ENCODE measurements at places on chromosomes 7 and 10.

GRCh38 chr7:41002741-41003610 lies 699.9 kb downstream of the INHBA start:
- DNase-seq: peak; percentile 48

DNA sequence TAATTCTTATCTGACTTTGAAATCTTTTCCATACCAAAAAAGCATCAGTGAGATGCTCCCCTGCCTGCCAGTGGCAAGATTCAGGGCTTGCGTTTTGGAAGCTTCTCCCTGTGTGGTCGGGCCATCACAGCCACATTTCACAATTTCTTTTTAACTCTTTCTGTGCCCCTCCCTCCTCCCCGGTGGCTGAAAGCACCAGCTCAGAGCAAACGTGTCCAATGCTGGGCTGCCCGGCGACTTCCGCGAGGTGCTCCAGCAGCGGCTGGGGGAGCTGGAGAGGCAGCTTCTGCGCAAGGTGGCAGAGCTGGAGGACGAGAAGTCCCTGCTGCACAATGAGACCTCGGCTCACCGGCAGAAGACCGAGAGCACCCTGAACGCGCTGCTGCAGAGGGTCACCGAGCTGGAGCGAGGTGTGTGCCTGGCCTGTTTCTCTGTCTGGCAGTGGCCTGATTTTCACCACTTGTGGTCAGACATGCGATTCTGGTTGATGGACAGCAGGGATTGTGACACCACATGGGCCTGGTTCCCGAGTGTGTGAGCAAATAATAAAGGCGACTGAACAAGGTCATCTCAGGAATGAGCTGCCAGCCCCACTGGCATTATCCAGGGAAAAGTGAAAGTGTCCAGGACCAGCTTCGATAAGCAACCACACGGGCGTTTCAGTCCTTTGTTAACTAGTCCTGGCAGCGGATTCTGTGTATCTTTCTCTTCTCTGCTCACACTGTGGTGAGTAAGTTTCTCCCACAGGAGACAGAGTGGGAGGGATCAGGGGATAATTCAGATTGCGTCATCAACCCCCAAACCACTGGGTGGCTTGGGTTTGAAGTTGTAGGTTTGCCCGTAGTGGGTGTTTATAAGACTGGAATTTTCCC lies 2.6 kb downstream of the NPTX2 start:
- DNase-seq: no peak

DNA sequence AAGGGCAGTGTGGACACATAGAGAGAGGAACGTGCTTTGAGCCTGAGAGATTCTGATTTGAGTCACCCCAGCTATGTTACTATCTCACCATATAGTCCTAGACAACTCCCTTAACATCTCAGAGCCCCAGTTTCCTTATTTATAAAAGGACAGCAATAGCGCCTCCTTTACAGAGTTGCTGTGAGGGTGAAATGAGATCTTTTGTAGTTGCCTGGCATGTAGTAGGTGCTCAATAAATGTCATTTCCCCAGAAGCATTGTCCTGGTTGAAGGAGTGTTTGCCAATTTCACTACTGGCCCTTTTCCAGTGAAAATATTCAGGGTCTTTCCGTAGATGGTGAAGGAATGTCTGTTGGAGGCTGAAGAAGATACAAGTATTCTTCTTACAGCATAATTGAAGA lies 51.3 kb upstream of the FAM180A start:
- no peak for DNase-seq

GRCh38 chr10:60042914-60043313 lies 136.6 kb upstream of the CCDC6 start:
- DNase-seq: no peak

GRCh38 chr10:124450012-124450782 lies at the start of gene NKX1-2:
Gene NKX1-2 (minus strand): TSS chr10:124450035. CDS start chr10:124449943, 92 bp downstream.
- no peak for DNase-seq

- peak; percentile 36 for DNase-seq
Measured at GRCh38 chr7:55432939-55433784, 68.0 kb downstream of the LANCL2 start.

DNA sequence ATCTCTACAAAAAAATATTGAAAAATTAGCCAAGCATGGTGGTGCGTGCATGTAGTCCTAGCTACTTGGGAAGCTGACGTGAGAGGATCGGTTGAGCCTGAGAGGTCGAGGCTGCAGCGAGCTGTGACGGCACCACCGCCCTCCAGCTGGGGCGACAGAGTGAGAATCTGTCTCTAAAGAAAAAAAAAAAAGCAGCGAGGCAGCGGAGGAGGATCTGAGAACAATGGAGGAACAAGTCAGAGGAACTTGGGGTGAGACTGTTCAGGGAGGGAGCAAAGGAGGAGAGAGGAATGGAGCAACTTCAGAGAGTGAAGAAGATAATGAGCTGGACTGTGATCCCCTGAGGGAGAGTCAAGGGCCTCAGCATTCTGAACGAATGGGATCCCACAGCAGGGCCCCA lies 85.4 kb downstream of the MKX start:
- DNase-seq: no peak

- no peak for DNase-seq
Measured at GRCh38 chr10:35178331-35178730, 51.7 kb downstream of the CREM start.

GRCh38 chr7:147472556-147472955 lies 1118.0 kb upstream of the C7orf33 start:
- no peak for DNase-seq

GRCh38 chr10:70902661-70903261 lies 14.4 kb upstream of the PCBD1 start:
- DNase-seq: peak; percentile 5

- no peak for DNase-seq
Measured at GRCh38 chr10:92162541-92162940, 128.3 kb downstream of the CPEB3 start.

GRCh38 chr10:1782841-1783240 lies 45.5 kb upstream of the ADARB2 start:
- DNase-seq: no peak

GRCh38 chr7:140036224-140036962 lies 26.4 kb downstream of the PARP12 start:
- DNase-seq: no peak

DNA sequence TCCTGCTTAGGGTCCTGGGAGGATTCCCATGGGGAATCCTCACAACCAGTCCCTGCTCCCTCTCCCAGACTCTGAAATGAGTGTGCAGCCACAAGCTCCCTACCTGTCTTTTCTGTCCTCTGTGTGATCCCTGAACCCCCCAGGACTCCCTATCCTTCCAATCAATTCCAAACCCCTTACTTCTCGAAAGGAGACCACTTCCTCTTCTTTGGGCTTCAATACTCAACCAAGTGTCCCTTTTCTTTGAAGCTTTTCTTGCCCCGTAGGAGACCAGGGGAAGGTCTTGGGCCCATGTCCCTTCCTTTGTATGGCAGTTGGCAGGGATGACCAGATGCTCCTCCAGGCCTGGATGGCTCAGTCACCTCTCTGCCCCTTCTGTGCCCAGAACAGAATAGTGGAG lies 1.7 kb downstream of the AEBP1 start:
- no peak for DNase-seq

DNA sequence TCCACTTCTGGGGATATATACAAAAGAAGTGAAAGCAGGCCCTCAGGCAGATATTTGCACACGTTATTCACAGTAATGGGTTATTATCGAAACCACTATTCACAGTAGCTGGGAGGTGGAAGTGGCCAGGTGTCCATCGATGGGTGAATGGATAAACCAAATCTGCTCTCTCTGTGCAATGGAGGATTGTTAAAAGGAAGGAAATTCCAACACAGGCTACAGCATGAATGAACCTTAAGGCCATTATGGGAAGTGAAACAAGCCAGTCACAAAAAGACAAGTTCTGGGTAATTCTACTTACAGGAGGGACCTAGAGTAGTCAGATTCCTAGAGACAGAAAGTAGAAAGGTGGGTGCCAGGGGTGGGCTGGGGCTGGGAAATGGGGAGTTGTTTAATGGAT lies 48.5 kb upstream of the BHLHA15 start:
- no peak for DNase-seq

GRCh38 chr10:89566095-89566950 lies 30.9 kb upstream of the SLC16A12 start:
- no peak for DNase-seq

- DNase-seq: no peak
Measured at GRCh38 chr7:127776776-127777386, 124.9 kb downstream of the SND1 start.

DNA sequence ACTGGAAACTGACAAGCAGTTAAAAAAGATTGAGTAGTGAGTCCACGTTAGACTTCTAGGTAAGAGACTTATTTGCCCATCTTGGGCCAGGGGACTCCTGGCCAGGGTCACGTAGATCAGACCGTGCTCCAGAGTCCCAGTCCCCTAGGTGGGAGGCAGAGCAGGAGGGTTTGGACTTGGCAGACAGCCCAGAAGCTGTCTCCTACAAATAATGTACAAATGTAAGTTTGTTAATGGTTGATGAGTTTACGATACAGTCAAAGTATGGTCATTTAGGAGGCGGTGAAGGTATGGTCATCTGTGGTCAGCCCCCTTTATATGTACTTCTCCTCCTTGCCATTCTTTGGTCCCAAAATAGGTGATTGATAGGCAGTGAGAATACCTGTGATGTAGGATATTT lies 28.2 kb downstream of the INPP5F start:
- no peak for DNase-seq

GRCh38 chr7:105990727-105991453 lies 27.8 kb downstream of the CDHR3 start:
- no peak for DNase-seq

DNA sequence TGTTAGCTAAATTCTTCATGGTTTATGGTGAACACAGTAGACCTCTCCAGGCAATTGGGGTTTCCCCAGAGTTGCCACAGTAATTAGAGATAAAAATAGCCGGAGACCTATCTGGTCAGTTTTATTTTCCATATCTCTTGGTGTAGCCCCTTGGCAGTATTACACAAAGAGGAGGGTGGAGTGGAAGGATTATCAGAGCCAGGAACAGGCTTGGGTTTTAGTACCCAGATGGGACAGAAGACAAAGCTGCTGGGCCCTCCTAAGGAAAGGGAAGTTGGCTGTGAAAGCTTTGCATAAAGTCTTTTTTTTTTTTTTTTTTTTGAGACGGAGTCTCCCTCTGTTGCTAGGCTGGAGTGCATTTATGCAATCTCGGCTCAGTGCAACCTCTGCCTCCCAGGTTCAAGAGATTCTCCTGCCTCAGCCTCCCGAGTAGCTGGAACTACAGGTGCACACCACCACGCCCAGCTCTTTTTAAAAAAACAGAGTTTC lies 9.7 kb downstream of the ZSCAN21 start:
- no peak for DNase-seq

DNA sequence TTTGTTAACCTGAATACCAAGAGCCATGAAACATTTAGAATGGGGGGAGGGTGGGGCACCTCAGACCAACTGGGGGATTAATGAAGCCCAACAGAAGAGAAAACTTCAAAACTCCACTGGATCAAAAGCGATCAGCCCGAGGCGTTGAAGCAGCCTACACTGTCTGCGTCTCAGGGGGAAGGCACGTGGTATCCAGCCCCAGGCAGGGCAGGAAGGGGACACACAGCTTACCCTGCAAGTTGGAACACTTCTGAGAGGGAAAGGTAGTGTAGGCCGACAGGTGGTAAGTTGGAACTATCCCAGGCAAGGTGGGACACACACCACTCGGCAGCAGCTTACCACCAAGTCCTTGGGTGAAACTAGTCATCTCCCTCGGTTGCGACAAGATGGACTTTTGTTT lies 102.9 kb downstream of the TAX1BP1 start:
- no peak for DNase-seq

GRCh38 chr7:2247141-2247995 lies 5.3 kb downstream of the NUDT1 start:
- DNase-seq: peak; percentile 41

DNA sequence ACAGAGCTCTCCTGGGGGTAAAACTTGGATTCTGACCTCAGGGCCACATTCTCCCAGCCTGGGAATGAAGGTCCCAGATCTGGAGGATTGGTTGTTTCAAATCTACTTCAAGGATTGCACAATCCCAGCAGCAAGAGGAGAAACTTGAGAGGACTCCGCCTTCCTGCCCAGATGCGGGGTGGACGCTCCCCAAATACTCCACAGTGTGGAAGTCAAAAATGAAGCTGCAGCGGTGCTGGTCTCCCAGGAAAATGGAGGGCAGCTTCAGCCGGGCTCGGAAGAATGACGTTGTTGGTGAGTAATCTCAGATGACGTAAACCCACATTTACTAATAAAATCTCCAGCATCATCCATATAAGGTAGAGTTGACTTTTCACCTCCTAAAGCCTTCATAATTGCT lies 31.5 kb upstream of the PPP2R2D start:
- DNase-seq: no peak

DNA sequence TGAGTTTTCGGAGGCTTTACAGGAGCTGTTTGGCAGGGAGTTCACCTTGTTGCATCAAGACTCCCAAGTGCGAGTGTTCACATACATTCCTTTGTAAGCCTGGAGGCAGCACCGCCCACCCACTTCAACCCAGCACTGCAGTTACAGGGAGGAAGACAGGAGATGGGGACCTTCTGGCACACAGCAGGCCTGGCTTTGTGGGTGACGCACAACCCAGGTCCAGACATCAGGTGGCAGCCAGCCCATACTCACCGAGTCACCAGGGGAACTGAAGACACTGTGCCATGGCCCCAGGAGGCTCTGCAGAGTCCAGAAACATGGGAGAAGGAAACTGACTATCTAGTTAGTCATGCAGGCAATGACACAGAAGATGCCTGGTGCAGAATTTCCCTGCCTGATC lies 305.9 kb upstream of the RNF32 start:
- DNase-seq: no peak

- DNase-seq: peak; percentile 59
Measured at GRCh38 chr10:69215405-69216171, 4.5 kb upstream of the HKDC1 start.

DNA sequence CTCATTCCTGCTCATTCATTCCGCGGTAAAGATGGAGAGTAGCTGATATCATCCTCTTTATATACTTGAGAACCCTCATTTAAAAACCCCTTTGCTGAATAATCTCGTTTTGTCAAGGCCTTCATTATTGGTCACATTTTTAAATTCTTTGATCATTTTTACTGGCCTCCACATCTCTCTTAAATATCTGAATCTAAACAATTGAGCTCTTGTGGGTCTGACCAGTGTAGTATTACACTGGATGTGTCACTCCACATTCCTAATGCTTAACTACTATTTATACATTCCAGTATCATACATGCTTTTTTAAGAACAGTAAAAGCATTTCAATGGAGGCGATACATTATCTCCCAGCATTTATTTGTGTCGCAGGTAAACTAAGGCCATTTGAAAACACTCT lies 12.6 kb upstream of the PRPS1L1 start:
- no peak for DNase-seq

- DNase-seq: no peak
Measured at GRCh38 chr7:12884856-12885440, 197.5 kb downstream of the ARL4A start.

DNA sequence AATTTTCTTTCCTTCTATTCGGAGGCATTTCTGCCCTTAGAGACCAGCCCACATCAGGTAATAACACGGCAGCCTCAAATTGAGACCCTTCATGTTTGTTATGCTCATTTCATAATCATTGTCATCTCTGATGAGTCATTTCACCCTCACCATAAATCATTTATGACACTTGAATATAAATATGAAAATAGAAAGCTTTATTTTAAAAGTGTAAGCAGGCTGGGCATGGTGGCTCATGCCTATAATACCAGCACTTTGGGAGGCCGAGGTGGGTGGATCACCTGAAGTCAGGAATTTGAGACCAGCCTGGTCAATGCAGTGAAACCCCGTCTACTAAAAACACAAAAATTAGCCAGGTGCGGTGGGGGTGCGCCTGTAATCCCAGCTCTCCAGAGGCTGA lies 57.4 kb upstream of the EGFR start:
- DNase-seq: no peak
